ENCODE measurements at places on chromosomes 1 and 21.

DNA sequence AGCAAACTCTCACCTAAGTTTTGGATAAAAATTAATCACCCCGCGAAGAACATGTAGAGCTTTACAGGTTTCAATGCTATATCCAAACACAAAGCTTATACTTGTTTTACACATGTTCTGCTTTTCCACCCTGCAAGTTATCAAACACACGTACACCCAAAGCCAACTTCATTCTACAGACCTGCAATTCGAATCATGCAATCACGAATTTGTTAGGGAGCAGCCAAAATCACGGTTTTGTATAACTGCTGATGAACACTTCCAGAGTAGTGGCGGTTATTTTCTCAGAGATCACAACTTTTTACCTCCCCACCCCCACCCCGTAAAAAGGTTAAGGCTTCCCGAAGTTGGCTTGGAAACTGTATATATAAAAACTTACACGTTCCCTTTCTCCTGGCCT, 1.4 kb downstream of the HMGN1 start:
- DNase-seq, result no peak

DNA sequence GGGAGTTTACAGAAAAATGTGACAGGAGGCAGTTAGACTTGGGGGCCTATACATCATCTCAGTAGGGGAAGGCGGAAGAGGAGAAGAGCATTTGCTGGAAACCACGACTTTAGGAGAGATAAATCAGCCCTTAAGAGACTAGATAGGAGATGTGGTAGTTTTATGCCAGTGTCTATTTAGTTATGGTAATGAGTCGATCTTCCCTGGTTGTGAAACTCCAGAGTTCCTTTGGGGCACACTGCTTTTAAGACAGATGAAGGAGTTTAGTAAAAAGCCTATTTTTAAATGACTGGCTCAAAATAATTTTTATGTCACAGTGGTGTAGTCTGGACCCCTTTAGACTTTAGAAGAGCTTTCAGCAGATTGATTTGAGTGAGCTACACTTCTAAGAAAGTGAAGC, 7.8 kb downstream of the PGM1 start:
- DNase-seq, result no peak

DNA sequence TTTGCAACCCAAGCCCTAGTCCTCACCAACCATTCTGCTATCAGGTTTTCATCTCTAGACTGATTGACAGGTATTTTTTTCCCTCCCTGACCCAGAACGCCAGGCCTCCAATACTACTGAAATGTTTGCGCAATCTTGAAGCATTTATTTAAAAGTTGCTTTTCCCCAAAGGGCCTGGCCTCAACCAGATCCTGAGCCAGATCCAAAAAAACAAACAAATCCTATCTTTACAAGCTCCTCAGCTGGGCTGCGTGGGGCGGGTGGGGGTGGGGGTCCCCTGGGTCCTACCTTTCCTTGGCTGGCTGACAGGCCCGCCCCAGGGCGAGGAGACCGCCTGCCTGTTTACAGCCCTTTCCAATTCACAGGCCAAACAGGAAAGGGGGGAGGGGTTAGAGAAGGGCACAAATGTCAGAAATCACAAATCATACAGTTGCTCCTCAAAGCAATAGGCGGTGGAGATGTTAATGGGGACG, 98.8 kb downstream of the FOXD2 start:
- DNase-seq, result no peak

DNA sequence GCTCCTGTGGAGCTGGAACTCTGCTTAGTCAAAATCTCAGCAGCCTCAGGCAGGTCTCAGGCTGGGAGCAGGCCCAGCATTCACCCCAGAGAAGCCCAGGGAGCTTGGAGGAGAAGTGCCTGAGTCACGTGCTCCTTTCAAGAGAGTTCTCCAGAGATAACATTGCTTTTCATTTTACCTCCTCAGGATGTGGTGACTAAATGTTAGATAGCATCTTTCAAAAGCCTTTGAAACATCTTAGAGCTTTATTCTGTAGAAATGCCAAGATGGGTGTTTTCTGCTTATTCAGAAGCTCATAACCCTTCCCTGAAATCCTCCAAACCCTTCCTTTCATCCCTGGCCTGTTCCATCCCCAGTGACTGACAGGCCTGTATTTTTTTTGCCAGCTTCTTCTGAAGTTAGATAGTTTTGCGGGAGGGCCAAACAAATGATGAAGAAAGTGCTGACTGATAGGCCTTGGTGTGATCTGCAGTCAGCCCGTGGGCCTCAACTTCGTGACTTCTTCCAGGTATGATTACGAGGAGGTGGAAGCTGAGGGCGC, 58.0 kb downstream of the PGM1 start:
- no peak for DNase-seq

GRCh38 chr1:185916861-185917260, 182.7 kb downstream of the HMCN1 start:
- no peak for DNase-seq

GRCh38 chr1:208885650-208886049, 641.5 kb upstream of the PLXNA2 start:
- no peak for DNase-seq

DNA sequence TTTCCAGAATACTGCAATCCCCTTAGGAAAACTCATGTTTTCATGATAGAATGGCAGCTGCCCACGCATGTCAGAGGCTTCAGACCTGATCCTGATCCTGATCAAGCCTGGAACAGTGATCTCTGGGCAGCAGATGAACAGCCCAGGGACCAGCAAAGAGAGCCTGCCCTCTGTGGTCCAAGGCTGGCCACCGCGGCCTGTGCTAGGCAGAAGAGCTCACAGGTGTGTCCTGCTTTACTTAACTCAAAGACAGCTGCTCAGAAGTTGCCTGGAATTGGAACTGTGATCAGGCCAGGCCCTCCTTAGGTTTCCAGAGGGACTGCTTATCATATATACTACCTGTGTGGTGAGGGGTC, 21.2 kb upstream of the BCAR3 start:
- DNase-seq, result no peak

GRCh38 chr1:107264007-107264406, 123.2 kb downstream of the NTNG1 start:
- DNase-seq, result no peak
